Psoas muscle (tissue), 8 donors: ENCODE measurements at places on chromosomes 7 and 10. TPM values are rescaled to one million over a fixed set of nuclear protein-coding genes. Genes with fewer than 3 reads are reported as not detected.

DNA sequence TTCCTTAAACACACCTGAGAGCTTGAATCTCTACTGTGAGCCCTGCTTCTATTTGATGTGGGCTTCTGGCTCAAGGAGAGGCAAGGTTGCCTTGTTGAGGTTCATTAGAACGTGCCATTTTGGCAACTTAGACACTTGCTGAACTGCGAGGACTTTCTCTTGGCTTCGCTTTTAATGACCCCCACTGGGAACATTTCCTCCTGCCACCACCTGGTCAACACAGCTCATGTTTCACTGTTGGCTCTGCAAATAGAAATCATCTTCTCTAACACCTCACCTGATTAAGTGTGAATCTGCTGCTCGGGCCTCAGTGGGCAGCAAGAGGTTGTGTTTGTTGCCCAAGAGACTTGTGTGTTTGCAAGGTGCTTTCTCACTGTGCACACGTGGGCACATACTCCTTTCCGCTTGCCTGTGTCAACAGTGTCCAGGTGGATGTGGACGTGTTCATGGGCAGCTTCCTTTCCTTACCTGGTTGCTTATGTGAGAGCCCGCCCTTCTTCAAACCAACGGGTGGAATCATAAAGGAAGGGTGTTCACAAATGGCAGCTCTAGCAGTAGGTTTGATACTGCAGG is 147.0 kb downstream of the NRP1 start:
- peaks cover 76% of the 10 kb centered on the region for H3K36me3 ChIP-seq
- no peaks in the 10 kb centered on the region for H3K4me1 ChIP-seq
- no peak for DNase-seq
- H3K4me3 ChIP-seq = no peak overlapping the region

Gene SPDYE11
- total RNA-seq = not detected

DNA sequence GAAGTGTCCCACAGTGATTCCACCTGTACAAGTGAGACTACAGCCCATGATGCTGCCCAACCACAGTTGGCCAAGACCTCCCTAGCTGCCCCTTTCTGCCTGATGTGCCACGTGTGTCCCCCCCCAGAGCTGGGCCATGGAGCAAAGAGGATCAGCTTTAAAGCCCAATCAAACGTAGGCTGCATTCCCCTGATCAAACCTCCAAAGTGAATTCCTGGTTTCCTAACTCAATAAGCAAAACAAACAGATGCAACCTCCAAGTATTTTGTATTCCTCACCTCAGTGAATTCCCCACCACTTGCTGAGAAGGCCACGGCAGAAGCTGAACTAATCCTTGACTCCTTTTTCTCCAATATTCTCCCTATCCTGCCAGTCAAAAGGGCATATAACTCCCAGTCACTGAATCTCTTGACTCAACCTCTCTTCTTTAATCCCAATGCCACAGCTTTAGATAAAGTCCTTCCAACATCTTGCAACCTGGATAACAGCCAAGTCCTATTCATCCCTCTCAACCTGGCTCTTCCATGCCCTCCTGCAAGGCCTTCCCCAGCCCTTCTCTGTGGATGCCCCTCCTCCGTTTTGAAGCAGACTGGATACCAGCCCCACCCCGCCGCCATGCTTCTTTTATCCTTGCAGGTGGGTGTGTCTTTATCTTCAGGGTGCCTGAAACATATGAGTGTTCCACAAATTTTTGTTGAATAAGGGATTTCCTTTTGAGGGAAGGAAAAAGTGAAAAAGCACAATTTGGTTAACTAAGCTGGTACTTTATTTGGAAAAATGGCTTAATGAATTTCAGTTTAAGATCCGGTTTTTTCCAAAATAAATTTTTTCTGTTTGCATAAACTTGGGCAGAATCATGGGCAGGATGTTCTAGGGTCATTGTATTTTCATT is 285.2 kb upstream of the MKLN1 start:
- H3K27ac ChIP-seq = no peak overlapping the region
- no peaks in the 10 kb centered on the region for H3K27me3 ChIP-seq
- no peak for DNase-seq
- H3K4me3 ChIP-seq = no peak overlapping the region

DNA sequence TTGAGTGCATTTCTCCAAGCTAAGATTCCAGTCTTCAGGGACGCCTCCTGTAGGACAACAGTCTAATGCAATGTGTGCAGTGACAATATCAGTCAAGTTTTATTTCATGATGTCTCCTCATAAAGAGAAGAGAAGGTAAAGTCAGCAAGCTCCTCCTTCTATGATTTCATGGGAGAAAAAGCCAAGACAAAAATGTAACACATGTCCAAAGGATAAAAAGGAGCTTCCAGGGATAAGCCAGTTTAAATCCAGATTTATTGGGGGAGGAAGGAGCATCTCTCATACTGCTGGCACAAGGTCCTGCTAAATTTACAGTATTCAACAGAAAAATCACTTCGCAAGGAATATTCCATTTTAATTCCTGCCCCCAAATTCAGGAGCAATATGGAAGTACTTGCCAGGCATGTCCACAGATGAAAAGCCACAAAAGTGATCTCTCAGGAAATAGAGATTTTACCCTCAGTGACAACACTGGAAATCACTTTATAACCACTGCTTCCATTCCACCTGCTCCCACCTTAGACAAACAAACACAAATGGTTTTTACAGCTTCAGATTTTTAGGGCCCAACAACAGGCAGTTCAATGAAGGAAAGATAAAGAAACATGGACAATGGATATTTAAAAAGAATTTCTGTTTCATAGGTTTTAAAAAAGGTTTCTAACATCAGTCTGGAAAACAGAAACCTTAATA is 677.5 kb upstream of the C7orf33 start:
- no peak overlapping the region for H3K27ac ChIP-seq
- no peaks in the 10 kb centered on the region for H3K27me3 ChIP-seq
- no peak for DNase-seq
- no peaks in the 10 kb centered on the region for H3K36me3 ChIP-seq

- no peak overlapping the region for H3K4me3 ChIP-seq
- DNase-seq = no peak
- peaks cover 9% of the 10 kb centered on the region for H3K4me1 ChIP-seq
- no peak overlapping the region for H3K27ac ChIP-seq
- H3K27me3 ChIP-seq = no peaks in the 10 kb centered on the region
These were observed 386.7 kb upstream of the NPVF start for GRCh38 chr7:25615003-25615402.

Gene PPP1R3A
- total RNA-seq = 57.2 TPM

- H3K27me3 ChIP-seq = no peaks in the 10 kb centered on the region
- H3K36me3 ChIP-seq = no peaks in the 10 kb centered on the region
- no peak for DNase-seq
- H3K27ac ChIP-seq = no peak overlapping the region
- H3K4me1 ChIP-seq = no peaks in the 10 kb centered on the region
- no peak overlapping the region for H3K4me3 ChIP-seq
These were observed 38.6 kb downstream of the MRC1 start for GRCh38 chr10:17847585-17848296.

- no peaks in the 10 kb centered on the region for H3K27me3 ChIP-seq
- no peak overlapping the region for H3K4me3 ChIP-seq
- H3K27ac ChIP-seq = no peak overlapping the region
- H3K36me3 ChIP-seq = no peaks in the 10 kb centered on the region
- no peak for DNase-seq
These were observed 160.7 kb downstream of the PTPN20 start for GRCh38 chr10:47071891-47072290.

Gene NPY4R
- total RNA-seq = not detected

Gene CALML3
- not detected for total RNA-seq

GRCh38 chr7:27767374-27767773 is 27.4 kb downstream of the TAX1BP1 start:
- no peak overlapping the region for H3K4me3 ChIP-seq
- H3K27ac ChIP-seq = no peak overlapping the region
- no peaks in the 10 kb centered on the region for H3K27me3 ChIP-seq
- no peaks in the 10 kb centered on the region for H3K4me1 ChIP-seq

DNA sequence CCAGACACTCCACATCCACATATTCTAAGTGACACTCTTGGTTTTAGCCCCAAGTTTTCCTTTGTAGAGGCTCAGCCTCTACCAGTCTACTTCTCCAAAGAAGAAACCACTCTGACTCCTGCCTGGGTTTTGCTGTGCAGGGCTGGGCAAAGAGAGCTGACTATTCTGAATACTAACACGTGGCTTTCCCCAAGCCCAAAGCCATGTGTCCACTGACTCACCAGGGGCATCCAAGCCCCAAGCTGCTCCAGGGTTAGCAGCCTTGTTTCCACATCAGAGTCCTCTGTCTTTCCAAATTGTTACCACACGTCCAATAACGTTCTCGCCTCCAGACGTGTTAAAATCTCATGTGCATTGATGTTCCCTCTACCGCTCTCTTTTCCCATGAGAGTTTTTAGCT is 8.7 kb downstream of the GALNTL5 start:
- no peaks in the 10 kb centered on the region for H3K27me3 ChIP-seq
- H3K36me3 ChIP-seq = no peaks in the 10 kb centered on the region

- no peak overlapping the region for H3K4me3 ChIP-seq
- no peaks in the 10 kb centered on the region for H3K36me3 ChIP-seq
- DNase-seq = no peak
- H3K4me1 ChIP-seq = no peaks in the 10 kb centered on the region
- no peaks in the 10 kb centered on the region for H3K27me3 ChIP-seq
These were observed 16.1 kb downstream of the PRF1 start for GRCh38 chr10:70586348-70586930.

DNA sequence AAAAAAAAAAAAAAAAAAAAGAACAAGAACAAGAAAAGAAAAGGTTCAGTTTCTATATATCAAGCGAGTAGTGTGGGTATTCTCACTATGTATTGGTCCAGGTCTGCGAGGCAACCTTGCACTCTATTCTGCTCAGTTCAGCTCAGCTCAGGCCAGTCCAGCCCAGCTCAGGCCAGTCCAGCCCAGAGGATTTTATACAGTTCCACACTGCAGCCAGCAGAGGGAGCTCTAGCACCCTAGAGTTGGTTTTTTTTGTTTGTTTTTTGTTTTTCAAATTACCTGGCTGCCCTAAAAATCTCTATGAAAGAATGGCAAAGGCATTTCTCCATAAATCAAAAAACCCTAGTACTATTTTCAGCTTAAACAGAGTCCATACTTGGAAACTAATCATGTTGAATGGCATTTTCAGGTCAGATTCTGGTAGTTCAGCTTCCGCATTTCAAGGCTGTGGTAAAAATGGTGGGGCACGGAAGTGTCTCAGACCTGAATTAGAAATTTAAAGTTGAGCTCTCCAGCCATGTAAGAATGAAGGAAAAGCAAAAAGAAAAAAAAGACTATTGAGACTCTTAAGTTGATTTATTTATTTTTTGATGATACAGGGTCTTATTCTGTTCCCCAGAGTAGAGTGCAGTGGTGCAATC is 55.2 kb upstream of the GSDME start:
- no peaks in the 10 kb centered on the region for H3K27me3 ChIP-seq

- peak; percentile 47 for DNase-seq
- peaks cover 16% of the 10 kb centered on the region for H3K4me1 ChIP-seq
- H3K27me3 ChIP-seq = no peaks in the 10 kb centered on the region
These were observed 4.4 kb upstream of the HOXA11 start for GRCh38 chr7:27189295-27189996.

- H3K4me1 ChIP-seq = peaks cover 31% of the 10 kb centered on the region
- H3K4me3 ChIP-seq = peak overlapping the region; percentile 11
- no peaks in the 10 kb centered on the region for H3K36me3 ChIP-seq
- peak overlapping the region; percentile 56 for H3K27ac ChIP-seq
- DNase-seq = no peak
- H3K27me3 ChIP-seq = no peaks in the 10 kb centered on the region
These were observed 975 bp upstream of the USP54 start for GRCh38 chr10:73591935-73592699.

- no peak overlapping the region for H3K4me3 ChIP-seq
- DNase-seq = no peak
- no peak overlapping the region for H3K27ac ChIP-seq
- H3K27me3 ChIP-seq = no peaks in the 10 kb centered on the region
- H3K36me3 ChIP-seq = no peaks in the 10 kb centered on the region
- no peaks in the 10 kb centered on the region for H3K4me1 ChIP-seq
These were observed 187.2 kb upstream of the CSTF2T start for GRCh38 chr10:51886438-51887068.

GRCh38 chr7:5406957-5407945 is 16.4 kb downstream of the TNRC18 start:
- H3K27me3 ChIP-seq = no peaks in the 10 kb centered on the region
- no peak overlapping the region for H3K27ac ChIP-seq
- no peak overlapping the region for H3K4me3 ChIP-seq
- DNase-seq = no peak

GRCh38 chr7:30890226-30890625 is 21.4 kb upstream of the AQP1 start:
- H3K4me1 ChIP-seq = peaks cover 9% of the 10 kb centered on the region
- no peak for DNase-seq
- no peaks in the 10 kb centered on the region for H3K36me3 ChIP-seq

DNA sequence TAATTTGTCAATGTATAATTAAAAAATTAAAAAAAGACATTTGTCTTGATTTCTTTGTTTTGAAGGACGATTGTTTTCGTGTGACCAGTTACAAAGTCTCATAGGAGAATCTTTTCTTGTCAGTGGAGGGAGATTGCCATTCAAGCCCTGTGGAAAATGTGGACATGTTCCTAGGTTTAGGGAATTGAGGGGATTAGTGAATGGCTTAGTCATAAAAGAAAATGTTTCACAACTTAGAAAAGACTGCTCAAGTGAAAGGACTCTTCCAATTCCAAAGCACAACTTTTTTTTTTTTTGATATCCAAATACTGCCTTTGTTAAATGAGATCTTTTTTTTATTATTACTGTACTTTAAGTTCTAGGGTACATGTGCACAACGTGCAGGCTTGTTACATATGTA is 140.7 kb upstream of the HABP2 start:
- no peak overlapping the region for H3K27ac ChIP-seq
- no peaks in the 10 kb centered on the region for H3K27me3 ChIP-seq
- H3K4me1 ChIP-seq = no peaks in the 10 kb centered on the region
- DNase-seq = no peak
- no peaks in the 10 kb centered on the region for H3K36me3 ChIP-seq

- peak overlapping the region; percentile 92 for H3K27ac ChIP-seq
- H3K36me3 ChIP-seq = no peaks in the 10 kb centered on the region
- H3K27me3 ChIP-seq = no peaks in the 10 kb centered on the region
- DNase-seq = peak; percentile 85
- peak overlapping the region; percentile 92 for H3K4me3 ChIP-seq
These were observed 1.8 kb upstream of the PFKFB3 start for GRCh38 chr10:6200734-6201515.

Gene WDR86
- total RNA-seq = 0.44 TPM

Gene ZNF467
- 2.4 TPM for total RNA-seq

Gene SLC39A12
- total RNA-seq = not detected

Gene NXPH1
- total RNA-seq = not detected

Gene RGR
- not detected for total RNA-seq

GRCh38 chr10:78968943-78969342 is 99.8 kb upstream of the ZMIZ1 start:
- no peaks in the 10 kb centered on the region for H3K36me3 ChIP-seq
- peaks cover 31% of the 10 kb centered on the region for H3K4me1 ChIP-seq
- H3K4me3 ChIP-seq = no peak overlapping the region
- no peaks in the 10 kb centered on the region for H3K27me3 ChIP-seq
- DNase-seq = no peak

Gene TMEM229A
- total RNA-seq = not detected
